ENCODE measurements at places on chromosomes 4 and X.

DNA sequence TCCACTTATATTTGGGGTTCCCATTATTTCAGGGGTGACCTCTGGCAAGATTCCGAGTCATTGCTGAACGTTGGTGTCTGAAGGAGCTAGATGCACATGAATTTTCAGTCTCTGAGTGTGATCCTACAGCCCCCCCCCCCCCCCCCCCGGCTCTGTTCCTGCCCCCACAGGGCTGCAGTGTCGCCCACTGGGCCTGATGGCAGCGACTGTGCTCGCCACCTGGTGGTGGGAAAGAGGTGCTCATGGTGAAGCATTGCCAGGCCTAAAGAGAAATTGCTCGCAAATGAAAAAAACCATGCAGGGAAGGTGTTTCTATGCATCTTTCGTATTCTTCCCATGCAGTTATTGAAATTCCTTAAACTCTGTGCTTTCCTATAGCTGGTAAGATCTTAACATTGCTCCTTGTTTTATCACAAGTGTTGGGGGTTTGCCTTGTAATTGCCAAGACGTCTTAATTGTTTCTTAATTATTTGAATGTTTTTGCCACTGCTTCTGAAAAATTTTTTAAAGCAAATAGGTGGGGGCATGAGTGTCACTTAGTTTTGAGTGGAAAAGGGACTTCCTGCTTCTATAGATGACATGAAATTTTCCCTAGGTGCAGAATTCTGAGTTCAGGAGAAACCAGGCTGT, 63.2 kb downstream of the CLDN22 start:
- DNase-seq, result peak; percentile 62

- no peak for DNase-seq
Observed at GRCh38 chr4:74475091-74475800, 30.3 kb downstream of the AREG start.

DNA sequence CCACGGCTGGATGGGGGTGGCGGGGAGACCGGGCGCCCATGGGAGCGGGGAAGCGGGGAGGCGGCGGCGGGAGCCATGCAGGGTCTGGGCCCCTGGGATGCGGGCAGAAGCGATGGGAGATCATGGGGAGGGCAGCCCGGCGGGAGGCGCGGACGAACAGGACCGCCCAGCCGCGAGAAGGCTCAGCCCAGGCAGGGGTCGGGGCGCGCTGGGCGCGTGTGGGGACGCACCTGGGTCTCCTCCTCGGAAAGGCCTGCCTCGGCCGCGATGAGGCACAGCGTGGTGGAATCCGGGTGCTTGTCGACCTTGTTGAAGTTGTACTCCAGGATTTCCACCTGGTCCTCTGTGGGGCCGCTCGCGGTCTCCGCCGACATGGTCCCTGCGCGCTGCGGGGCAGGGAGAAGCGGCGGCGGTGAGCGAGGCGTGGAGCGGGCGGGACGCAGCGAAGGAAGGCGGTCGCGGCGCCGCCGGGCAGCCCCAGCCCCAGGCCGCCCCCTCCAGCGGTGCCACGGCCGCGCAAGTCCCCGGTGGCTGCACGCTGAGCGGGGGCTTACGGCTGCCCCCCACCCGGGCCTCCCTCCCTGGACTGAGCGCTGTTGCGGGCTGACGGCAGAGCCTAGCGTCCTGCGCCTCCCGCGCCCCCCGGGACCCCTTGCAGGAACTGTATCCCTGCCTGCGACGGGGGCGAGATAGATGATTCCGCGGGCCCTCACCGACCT, 25.3 kb downstream of the HOPX start:
- no peak for DNase-seq

DNA sequence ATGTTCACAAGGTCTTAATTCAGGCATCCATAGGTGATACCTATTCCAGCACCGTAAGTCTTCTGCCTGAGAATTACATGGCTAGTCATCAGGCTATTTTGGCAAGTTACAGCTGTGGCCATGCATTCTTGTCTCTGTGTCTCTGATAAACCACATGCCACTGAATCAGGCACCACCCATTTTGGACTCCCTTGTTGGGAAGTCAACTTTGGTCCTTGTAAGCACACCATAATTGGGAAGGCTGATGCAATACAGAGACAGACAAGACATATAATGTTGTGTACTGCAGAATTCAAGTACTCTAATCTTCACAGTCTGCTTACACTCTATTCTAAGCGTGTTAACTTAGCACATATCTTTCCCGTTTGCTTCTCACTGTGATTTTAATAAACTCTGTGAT, 483.7 kb upstream of the FTHL17 start:
- DNase-seq, result peak; percentile 63

DNA sequence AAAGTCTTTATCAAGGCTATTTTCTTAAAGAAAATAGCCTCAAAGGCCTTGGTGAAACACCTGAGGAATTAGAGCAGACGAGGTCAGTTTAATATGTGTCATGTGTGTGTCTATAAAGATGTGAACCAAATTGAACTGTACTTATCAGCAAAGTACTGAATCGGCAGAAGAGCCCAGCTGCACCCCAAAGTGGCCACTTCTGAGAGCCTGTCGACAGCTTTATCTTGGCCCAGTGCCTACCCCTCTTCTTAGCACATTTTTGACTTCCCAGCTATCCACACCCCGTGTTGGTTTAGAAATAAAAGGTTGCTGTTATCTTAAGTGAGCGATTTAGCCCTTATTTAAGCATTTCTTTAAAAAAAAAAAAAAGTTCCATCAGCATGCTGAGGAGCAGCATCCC, 329.7 kb downstream of the FBXW7 start:
- DNase-seq, result no peak

DNA sequence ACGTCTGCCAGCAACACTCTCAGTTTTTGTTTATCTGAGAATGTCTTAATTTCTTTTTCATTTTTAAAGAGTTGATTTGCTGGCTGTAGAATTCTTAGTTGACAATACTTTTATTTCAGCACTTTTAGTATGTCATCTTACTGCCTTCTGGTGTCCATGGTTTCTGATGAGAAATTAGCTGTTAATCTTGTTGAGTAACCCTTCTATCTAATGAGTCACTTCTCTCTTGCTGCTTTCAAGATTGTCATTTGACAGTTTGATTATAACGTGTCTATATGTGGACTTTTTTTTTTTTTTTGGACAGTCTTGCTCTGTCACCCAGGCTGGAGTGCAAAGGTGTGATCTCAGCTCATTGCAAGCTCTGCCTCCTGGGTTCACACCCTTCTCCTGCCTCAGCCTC, 24.0 kb upstream of the TMEM255A start:
- DNase-seq, result no peak

GRCh38 chrX:112672788-112673560, 6.8 kb downstream of the LHFPL1 start:
- no peak for DNase-seq

DNA sequence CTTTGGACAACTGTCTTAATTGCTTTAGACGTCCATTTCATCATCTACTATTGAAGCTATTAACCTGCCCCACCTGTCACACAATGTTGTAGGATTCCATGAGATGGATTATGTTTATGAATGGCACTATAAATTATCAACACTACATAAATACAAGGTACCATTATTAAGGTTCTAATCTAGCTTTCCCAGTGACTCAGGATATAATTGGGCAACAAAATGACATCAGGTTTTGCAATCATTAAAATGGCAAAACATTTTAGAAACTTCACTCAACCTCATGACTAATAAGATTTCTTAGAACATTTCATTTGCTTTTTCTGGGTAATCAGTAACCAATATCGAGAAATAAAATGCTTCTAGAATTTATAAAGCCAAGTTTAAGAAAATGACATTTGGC, 9.2 kb downstream of the HOPX start:
- DNase-seq, result no peak

GRCh38 chrX:140713174-140713539, 3.6 kb downstream of the LINC00632 start:
- DNase-seq, result no peak

Measured in fibroblast of skin of right biceps (primary cell).